ENCODE measurements at places on chromosomes 5 and 9.

GRCh38 chr5:82849885-82850284 lies 227.3 kb downstream of the TMEM167A start:
- DNase-seq = no peak

- DNase-seq = no peak
Measured at GRCh38 chr9:88605512-88606362, 70.8 kb downstream of the NXNL2 start.

DNA sequence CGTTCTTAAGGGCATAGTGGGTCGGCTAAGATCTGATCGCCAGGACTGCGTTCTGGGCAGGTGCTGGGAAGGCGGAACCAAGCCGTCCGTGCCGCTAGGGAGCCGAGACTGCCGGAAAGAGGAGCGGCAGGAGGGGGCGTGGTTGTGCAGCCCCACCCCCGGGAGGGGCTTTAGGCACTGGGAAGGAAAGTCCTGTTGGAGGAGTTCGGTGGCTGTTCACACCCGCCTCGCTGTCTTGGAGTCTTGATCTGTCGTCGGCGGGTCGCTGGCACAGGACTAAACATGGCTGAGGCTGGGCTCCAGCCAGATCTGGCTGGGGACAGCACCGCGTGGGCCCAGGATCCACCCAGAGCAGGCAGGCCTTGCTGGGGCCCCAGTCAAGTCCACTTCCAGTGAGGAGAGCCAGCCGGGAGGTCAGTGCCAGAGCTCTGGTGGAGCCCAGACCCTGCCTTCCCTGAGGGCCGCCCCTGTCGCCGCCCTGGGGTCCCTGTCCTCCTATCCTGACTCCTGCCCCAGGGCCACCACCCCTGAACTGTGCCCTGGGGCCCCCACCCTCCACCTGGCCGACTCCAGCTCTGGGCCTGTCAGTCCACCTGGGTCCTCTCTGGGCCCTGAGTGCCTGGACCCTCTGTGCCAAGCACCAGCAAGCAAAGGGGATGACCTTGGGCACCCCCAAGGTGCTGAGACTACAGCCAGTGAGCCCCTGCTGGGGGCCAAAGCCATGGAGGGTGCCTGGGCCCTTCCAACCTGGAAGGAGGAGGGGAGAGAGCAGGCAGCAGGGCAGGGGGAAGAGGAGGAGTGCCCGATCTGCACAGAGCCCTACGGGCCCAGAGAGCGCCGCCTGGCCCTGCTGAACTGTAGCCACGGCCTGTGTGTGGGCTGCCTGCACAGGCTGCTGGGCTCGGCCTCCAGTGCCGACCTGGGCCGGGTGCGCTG lies 4.5 kb downstream of the RNF208 start:
- DNase-seq = no peak

DNA sequence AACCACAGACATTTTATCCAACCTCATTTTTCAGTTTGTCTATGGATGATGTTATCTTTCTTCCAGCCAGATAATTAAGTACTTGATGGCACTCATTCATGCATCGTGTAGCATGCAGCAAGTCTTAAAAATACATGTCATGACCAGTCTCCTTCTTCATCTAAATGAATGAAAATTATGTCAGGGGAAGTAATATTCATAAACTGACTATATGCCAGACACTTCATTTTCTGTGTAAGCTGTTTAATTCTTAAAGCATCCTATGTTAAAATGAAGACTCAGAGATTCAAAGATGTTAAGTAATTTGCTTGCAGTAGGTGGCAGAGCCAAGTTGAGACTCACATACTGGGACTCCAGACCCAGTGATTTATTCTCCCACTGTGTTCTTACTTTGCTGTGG lies 181.7 kb upstream of the CD180 start:
- DNase-seq = no peak

- no peak for DNase-seq
Measured at GRCh38 chr5:145574889-145575573, 260.1 kb downstream of the PRELID2 start.

- DNase-seq = no peak
Measured at GRCh38 chr5:3339092-3339797, 256.4 kb upstream of the IRX1 start.

- DNase-seq = no peak
Measured at GRCh38 chr5:36502608-36503007, 103.8 kb upstream of the SLC1A3 start.

DNA sequence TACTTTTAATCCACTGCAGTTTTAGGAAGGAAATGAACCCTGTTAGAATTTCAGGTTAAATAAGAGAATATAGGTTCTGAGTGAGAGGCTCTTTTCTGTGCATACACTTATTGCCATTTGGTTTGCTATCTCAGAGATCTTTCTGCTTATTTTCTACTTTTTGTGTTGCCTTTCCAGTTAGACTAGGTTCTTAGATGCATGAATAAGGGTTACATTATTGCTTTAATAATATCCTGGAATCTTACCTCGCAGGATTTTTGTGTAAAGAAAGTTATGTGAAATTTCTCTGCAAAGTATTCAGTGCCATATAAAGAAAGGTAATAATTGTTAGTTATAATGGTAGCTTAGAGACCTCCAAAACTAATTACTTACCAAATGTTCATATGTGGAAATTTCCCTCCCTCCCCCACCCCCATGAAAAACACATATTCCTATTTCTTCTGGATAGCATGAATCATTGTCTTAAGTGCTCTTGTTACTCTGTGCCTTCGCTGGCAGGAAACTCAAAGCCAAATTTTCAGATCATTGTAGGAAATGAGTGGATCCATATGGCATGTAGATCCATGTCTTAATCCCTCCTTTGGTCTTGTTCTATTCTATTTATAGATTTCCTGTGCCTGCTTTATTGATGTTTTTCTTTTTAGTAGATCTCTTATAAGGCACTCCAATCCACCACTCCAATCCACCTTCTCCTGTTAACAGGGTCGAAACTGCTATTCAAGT lies 2.7 kb upstream of the APBA1 start:
- DNase-seq = no peak

DNA sequence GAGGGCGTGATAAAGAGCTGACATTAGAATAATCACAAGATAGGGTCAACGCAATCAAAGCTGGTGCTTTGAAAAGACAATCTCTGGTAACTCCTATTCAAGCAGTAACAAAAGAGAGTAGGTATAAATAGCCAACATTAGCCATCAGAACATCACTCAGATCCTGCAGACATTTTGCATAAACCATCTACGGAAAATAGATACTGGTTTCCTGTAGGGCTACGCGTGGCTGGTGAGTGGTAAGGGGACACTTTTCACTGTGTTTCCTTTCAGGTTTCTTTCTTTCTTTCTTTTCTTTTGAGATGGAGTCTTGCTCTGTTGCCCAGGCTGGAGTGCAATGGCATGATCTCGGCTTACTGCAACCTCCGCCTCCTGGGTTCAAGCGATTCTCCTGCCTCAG lies 22.3 kb downstream of the TTF1 start:
- DNase-seq = no peak

DNA sequence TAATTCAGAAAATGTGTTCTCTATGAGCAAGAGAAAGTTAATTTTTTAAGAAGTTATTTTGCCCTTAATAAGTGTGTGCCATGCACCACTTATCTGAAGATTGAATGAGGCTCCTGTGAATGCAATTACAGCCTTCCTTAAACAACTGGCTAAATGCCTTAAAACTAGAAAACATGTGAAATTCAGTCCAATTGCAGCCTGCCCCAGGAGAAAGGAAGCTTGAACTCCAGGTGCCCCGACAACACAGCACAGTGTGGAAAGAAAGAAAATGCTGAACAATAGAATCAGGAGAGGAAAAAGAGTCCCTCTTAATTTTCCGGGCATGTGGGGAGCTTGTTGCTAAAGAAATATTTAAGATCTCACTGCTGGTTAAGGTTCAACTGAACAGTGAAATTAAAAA lies 8.8 kb downstream of the LHFPL2 start:
- no peak for DNase-seq

- no peak for DNase-seq
Measured at GRCh38 chr5:160260881-160261815, 31.8 kb downstream of the FABP6 start.

- no peak for DNase-seq
Measured at GRCh38 chr5:127406326-127407121, 110.9 kb upstream of the PRRC1 start.

GRCh38 chr5:56763711-56764466 lies 51.5 kb upstream of the MAP3K1 start:
- DNase-seq = no peak

GRCh38 chr5:149804478-149805450 lies 74.7 kb downstream of the PPARGC1B start:
- no peak for DNase-seq

GRCh38 chr5:80269991-80270438 lies 14.2 kb upstream of the SERINC5 start:
- no peak for DNase-seq

DNA sequence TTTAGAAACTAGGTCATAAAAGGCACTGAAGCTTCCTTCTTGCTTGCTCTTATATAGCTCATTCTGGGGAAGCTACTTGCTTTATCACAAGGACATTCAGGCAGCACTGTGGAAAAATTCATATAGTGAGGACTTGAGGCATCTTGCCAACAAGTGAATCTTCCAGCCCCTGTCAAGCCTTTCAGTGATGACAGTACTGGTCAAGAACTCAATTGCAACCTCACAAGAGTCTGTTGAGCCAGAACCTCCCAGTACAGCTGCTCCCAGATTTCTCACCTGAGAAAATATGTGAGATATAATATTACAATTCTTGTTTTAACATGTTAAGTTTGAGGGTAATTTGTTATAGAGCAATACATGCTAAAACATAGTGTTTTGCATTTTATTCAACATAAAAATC lies 2011.0 kb upstream of the NUDT12 start:
- DNase-seq = no peak

All from NK-92 treated with Interleukin-12 subunit alpha and Interleukin-12 subunit beta, amount 100 ng/mL, for 24 hours (cell line).